ENCODE measurements at places on chromosomes 1 and 21.

GRCh38 chr1:9835758-9836631, 12.2 kb upstream of the CLSTN1 start:
- peak; percentile 47 for DNase-seq

DNA sequence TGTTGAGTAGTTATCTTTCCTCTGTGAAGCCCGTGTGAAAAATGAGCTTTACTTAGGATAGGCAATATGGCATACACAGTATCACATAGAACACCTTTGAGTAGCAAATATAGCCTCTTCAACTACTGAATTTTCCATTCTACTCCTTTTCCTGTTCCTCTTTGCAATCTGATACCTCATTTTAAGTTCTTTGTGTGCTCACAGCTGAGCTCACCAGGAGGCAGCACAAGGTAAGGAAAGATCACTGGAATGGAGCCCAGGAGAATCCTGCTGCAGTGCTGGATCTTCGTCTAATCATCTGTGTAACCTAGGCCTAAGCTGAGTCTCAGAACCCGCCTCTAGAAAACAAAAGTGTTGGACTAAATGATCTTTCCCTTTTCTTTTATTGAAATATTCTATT, 171.0 kb downstream of the LRRC40 start:
- DNase-seq: no peak

- no peak for DNase-seq
Measured at GRCh38 chr1:44661781-44662682, 12.2 kb downstream of the TMEM53 start.

GRCh38 chr1:59714966-59715365, 99.8 kb upstream of the HOOK1 start:
- no peak for DNase-seq

GRCh38 chr1:9715536-9716226, 64.2 kb downstream of the PIK3CD start:
- no peak for DNase-seq

- peak; percentile 51 for DNase-seq
Measured at GRCh38 chr1:151594143-151594625, 17.7 kb upstream of the SNX27 start.

DNA sequence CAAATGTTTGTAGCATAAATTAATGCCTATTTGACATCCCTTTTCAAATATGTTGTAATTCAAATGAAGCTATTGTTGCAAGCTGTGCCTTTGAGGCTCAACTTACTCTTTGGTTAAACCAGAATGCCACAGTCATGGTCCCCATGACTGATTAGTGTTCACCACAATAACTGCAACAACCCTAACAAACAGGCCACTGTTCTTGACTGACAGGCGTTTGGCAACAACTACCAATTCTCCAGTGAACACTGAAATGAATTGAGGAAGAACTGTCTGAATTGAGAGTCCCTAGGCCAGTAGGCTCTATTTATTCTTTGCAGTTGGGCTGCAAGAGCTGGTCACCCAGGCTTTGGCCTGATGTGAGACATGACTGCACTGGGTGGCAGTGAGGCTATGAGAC, 6.6 kb upstream of the TMEM167B start:
- DNase-seq: peak; percentile 22

GRCh38 chr1:160247053-160247452, 15.3 kb downstream of the DCAF8 start:
- no peak for DNase-seq

DNA sequence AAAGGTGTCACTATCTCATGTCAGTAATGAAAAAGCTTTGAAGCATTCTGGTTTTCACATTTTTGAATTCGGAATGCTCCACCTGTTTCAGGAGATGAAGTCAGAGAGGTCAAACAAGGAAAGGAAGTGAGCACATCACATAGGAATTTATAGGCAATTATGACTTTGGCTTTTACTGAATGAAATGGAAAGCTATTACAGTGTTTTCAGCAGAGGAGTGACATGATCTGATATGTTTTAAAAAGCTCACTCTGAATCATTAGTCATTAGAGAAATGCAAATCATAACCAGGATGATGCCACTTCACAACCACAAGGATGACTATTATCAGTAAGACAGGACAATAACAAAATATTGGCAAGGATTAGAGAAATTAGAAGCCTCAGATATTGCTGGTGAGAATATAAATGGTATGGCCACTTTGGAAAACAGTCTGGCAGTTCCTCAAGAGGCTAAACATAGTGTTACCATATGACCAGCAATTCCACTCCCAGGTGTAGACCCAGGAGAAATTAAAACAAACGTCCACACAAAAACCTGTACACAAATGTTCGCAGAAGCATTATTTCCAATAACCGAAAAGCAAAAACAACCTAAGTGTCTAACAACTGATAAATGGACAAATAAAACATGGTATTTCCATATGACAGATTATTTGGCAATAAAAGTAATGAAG, 7.5 kb downstream of the TAF1A start:
- no peak for DNase-seq

DNA sequence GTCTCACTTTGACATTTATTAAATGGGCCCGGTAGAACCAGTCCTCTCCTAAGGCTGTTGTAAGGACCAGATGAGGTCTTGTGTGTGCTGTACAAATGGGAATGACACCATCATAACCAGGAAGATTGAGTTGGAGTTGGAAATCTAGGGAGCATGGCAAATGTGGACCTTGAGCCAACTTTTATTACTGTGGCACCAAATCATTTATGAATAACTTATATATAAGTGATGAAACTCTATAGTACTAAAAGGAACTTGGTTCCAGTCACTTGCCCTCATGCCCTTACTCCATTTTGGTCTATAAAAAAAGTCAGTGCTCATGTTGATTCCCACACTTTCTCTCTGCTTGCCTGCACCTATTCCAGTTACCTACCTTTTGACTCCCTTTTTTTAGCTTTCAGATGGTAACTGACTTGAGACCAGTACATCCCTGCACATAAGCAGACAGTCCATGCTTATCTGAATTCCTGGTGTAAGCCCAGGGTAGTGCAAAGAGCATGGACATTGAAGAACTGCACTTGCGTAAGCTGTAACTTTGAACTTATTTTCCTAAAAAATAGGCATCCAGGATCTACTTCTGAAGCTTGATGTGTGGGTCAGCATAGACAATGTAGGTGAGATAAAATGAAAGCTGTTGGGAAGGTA, 210.6 kb downstream of the PBX1 start:
- no peak for DNase-seq

- no peak for DNase-seq
Measured at GRCh38 chr1:8086055-8086454, 59.9 kb upstream of the ERRFI1 start.

GRCh38 chr1:78408192-78408591, 82.6 kb upstream of the PTGFR start:
- DNase-seq: no peak
